ENCODE measurements at places on chromosomes 7 and 10. TPM values are rescaled to one million over a fixed set of nuclear protein-coding genes. Genes with fewer than 3 reads are reported as not detected.
A peak's percentile ranks its signal among the peaks of the same experiment; 100 is the strongest.

Gene EBLN1
- polyA plus RNA-seq, result 0.50 TPM

DNA sequence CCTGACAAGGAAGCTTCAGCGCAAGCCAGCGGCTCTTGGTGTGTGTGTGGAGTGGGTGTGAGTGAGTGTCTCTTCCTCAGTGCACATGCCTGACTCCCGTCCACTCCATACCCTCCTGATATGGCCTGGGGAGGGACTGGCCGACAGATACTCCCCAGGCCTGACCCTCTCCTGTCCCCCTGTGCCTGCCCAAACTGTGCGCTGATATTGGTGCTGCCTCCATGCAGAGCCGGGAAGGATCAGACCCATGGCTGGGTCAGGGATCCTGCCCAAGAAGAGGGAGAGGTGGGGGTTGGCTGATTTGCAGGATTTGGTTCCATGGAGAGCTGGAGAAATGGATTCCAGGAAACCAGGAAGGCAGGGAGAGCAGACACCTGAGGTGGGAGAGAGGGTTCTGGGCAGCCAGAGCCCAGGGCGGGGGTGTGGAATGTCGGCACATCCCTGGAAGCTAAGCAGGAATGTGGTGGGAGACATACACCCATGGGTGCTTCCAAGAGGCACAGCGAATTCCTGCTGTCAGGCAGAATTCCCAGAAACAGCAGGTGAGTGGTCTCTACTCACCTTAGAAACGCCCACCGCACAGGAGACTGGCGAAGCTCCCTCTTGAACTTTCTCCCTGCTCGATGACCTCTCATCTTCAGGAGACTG lies 6.3 kb downstream of the CALML5 start:
- H3K4me1 ChIP-seq, result peaks cover 19% of the 10 kb centered on the region
- H3K27ac ChIP-seq, result no peak overlapping the region
- no peaks in the 10 kb centered on the region for H3K27me3 ChIP-seq
- no peaks in the 10 kb centered on the region for H3K36me3 ChIP-seq
- H3K4me3 ChIP-seq, result no peak overlapping the region

DNA sequence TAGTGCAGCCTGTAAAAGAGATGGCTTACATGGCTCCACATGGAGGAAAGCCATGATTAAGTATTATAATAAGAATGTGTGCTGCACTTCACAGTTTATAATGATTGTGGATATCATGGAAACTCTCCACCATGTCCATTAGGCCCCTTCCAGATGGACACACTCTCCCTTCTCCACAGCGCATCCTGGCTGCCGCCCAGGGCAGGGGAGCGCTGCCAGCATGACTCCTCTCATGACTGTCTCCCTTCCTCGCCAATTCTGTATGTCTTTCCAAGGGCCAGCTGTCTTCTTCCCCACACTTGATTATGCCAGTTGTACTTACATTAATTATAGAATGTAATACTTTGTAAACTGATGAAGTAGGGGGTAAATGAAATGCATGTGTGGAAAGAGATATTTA lies 259.3 kb upstream of the TMEM72 start:
- H3K36me3 ChIP-seq, result no peaks in the 10 kb centered on the region
- no peak overlapping the region for H3K27ac ChIP-seq
- no peaks in the 10 kb centered on the region for H3K27me3 ChIP-seq
- no peak overlapping the region for H3K4me3 ChIP-seq
- DNase-seq, result no peak

Gene ELMO1
- polyA plus RNA-seq, result 6.8 TPM

DNA sequence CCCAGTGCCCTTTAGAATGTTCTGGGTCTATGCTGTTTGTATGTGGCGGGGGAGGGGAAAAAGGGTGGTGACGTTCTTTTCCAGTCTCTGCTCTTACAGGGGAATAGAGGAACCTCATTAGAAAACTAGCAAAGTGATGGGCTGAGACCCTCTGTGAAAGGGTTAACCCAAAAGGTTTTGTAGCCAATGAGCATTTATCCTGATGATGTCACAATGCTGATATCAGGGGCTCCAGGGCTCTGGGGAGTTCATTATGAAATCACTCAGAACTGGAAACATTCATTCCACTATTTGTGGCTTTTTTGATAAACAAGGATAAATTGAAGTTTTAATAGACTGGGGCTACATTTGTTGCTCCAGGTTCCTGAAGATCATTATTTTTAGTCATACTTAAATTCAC lies 71.7 kb downstream of the ARID5B start:
- no peak overlapping the region for H3K27ac ChIP-seq
- H3K27me3 ChIP-seq, result no peaks in the 10 kb centered on the region
- no peaks in the 10 kb centered on the region for H3K4me1 ChIP-seq
- DNase-seq, result no peak
- H3K36me3 ChIP-seq, result no peaks in the 10 kb centered on the region
- no peak overlapping the region for H3K4me3 ChIP-seq

Gene MUC3A
- 0.25 TPM for polyA plus RNA-seq

GRCh38 chr10:115129752-115130151 lies 36.6 kb downstream of the ATRNL1 start:
- H3K4me1 ChIP-seq, result no peaks in the 10 kb centered on the region
- no peaks in the 10 kb centered on the region for H3K27me3 ChIP-seq
- H3K4me3 ChIP-seq, result no peak overlapping the region
- H3K27ac ChIP-seq, result no peak overlapping the region
- H3K36me3 ChIP-seq, result no peaks in the 10 kb centered on the region

DNA sequence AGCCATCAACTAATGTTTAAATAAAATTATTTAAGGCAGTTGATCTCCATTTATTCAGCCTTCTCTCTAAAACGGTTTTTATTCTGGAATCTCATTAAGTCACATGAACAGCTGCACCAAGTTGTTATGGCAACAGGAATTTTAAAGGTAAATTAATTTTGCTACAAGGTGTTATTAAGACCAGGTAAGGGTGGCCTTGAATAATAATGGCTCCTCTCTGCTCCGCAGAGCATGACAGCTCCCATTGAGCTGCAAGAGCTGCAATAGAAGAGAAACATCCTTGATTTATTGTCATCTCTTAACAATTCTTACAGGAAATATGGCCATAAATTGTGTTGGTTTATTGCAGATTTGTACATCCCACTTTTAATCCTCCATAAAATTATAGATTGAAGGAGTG lies 165.8 kb downstream of the KLF6 start:
- H3K4me1 ChIP-seq, result no peaks in the 10 kb centered on the region
- no peaks in the 10 kb centered on the region for H3K36me3 ChIP-seq
- no peak overlapping the region for H3K27ac ChIP-seq
- no peaks in the 10 kb centered on the region for H3K27me3 ChIP-seq

Gene SORCS1
- 1.5 TPM for polyA plus RNA-seq

DNA sequence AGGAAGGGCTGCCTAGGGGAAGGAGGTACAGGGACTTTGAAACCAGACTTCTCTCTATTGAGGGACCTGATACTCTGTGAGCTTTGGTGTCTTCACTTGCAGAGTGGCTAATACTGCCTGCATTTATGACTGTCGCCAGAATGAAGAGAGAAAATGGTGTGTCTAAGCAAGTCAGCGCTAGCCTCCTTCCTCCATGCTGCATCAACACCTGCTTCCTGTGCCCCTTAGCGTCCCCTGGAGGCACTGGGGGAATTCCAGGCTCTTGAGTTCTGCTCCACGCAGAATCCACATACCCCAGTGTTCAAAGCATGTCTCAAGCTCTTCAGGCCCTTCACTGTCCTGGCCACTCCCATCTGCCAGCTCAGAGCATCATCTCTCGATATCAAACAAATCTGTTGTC lies 140.5 kb downstream of the PKD1L1 start:
- H3K27ac ChIP-seq, result no peak overlapping the region
- H3K27me3 ChIP-seq, result peaks cover 3% of the 10 kb centered on the region
- DNase-seq, result no peak
- H3K4me3 ChIP-seq, result no peak overlapping the region
- H3K4me1 ChIP-seq, result no peaks in the 10 kb centered on the region

GRCh38 chr10:114550756-114551635 lies 107.1 kb downstream of the ABLIM1 start:
- H3K4me3 ChIP-seq, result no peak overlapping the region
- H3K27ac ChIP-seq, result no peak overlapping the region
- DNase-seq, result no peak
- no peaks in the 10 kb centered on the region for H3K4me1 ChIP-seq
- H3K27me3 ChIP-seq, result no peaks in the 10 kb centered on the region
- H3K36me3 ChIP-seq, result no peaks in the 10 kb centered on the region

GRCh38 chr7:98210513-98211220 lies 572 bp upstream of the BHLHA15 start:
- H3K27me3 ChIP-seq, result peaks cover 19% of the 10 kb centered on the region
- H3K36me3 ChIP-seq, result peaks cover 22% of the 10 kb centered on the region
- no peak overlapping the region for H3K4me3 ChIP-seq
- DNase-seq, result no peak
- H3K4me1 ChIP-seq, result peaks cover 37% of the 10 kb centered on the region
- no peak overlapping the region for H3K27ac ChIP-seq

Gene ST8SIA6
- 3.2 TPM for polyA plus RNA-seq

- H3K27ac ChIP-seq, result no peak overlapping the region
- H3K4me3 ChIP-seq, result no peak overlapping the region
- H3K4me1 ChIP-seq, result peaks cover 24% of the 10 kb centered on the region
- H3K27me3 ChIP-seq, result no peaks in the 10 kb centered on the region
- no peaks in the 10 kb centered on the region for H3K36me3 ChIP-seq
Measured at GRCh38 chr10:98265403-98266378, 2.3 kb downstream of the LOXL4 start.

DNA sequence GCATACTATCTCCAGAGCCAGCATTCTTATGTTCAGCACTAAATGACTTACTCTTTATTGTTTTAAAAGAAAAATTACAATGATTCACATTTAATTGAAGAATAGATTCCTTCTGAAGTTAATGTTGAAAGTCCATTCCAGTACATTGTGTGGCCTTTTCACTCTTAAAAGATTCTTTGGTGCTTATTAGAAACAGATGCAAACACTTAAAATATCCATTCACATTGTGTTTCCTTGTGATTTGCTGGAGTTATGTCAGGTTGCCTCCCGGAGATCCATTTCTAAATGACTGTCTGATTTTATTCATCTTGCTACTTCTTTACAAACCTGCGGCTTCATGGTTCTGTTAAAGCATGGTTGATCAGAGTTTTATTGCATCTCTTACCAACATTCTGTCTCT lies 152.8 kb downstream of the FOXP2 start:
- no peaks in the 10 kb centered on the region for H3K27me3 ChIP-seq
- no peak overlapping the region for H3K27ac ChIP-seq
- no peak for DNase-seq
- H3K4me1 ChIP-seq, result no peaks in the 10 kb centered on the region
- H3K36me3 ChIP-seq, result no peaks in the 10 kb centered on the region

Gene SFTPD
- not detected for polyA plus RNA-seq

GRCh38 chr10:17578603-17579002 lies 38.6 kb downstream of the HACD1 start:
- no peaks in the 10 kb centered on the region for H3K4me1 ChIP-seq
- H3K4me3 ChIP-seq, result no peak overlapping the region
- DNase-seq, result peak; percentile 21
- H3K27me3 ChIP-seq, result no peaks in the 10 kb centered on the region

GRCh38 chr10:25811052-25811685 lies 122.9 kb upstream of the MYO3A start:
- H3K27ac ChIP-seq, result no peak overlapping the region
- no peaks in the 10 kb centered on the region for H3K4me1 ChIP-seq
- H3K4me3 ChIP-seq, result no peak overlapping the region

Gene NUTM2E
- polyA plus RNA-seq, result not detected

DNA sequence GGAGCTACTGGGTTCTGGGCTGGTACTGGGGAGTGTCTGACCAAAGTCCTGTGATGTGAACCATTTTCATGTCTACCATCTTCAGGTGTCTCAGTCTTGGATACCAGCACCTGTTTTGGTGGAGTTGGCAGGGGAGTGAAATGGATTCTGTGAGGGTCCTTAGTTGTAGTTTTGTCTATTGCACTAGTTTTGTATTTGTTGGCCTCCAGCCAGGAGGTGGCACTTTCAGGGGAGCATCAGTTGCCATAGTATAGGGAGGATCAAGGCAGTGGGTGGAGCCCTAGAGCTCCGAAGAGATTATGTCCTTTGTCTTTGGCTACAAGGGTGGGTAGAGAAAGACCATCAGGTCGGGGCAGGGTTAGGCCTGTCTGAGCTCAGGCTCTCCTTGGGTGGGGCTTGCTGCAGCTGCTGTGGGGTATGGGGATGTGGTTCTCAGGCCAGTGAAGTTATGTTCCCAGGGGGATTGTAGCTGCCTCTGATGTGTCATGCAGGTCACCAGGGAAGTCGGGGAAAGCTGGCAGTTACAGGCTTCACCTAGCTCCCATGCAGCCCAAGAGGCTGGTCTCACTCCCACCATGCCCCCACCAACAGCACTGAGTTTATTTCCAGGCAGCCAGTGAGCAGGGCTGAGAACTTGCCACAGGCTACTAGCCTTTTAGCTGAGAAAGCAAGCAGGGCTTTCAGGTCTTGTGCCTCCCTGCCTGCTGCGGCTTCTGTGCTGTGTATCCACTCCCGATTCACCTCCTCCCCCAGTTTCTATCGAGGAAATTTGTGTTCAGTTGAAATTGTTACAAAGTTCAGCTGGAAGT lies 153.1 kb downstream of the ZNF365 start:
- DNase-seq, result no peak
- H3K36me3 ChIP-seq, result no peaks in the 10 kb centered on the region
- H3K4me3 ChIP-seq, result no peak overlapping the region
- H3K27ac ChIP-seq, result no peak overlapping the region

DNA sequence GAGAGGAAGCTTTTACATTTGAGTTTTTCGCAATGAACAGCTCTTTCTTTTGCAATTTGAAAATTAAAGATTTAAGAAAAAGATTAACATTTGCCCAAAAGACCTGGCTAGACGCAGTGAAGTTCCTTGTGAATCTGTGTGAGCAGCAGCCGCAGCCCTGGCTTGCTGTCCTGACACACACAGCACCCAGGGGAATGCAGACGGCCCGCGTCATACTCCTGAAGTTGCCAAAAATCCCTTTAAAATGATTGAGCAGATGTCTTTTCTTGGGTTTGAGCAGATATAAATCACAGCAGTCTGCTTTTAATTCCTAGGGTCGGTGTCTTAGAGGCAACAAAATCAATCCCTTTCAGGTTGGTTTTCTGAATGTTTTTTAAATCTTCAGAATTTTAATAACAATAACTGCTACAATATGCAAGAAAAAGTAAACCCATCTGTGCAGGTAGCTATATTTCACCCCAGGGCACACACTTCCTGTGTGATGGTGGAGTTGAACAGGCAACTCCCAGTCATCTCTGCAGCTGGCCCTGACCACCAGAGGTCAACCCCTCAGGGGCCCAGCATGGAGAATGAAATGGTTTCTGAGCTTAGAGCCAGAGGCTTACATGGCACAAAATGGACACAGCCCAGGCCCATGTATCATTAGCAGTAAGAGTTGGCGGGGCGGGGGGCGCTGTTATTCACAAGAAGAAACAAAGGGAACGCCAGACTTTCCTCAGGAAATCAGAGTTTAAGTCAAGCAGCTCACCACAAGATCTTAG lies 32.2 kb upstream of the TRIL start:
- no peaks in the 10 kb centered on the region for H3K4me1 ChIP-seq
- no peak overlapping the region for H3K27ac ChIP-seq
- H3K36me3 ChIP-seq, result no peaks in the 10 kb centered on the region
- DNase-seq, result no peak
- H3K27me3 ChIP-seq, result no peaks in the 10 kb centered on the region
